ENCODE measurements at places on chromosomes 12 and 14. TPM values are rescaled to one million over a fixed set of nuclear protein-coding genes. Genes with fewer than 3 reads are reported as not detected.

GRCh38 chr12:120041386-120042231 is 52.6 kb downstream of the BICDL1 start:
- DNase-seq = no peak

DNA sequence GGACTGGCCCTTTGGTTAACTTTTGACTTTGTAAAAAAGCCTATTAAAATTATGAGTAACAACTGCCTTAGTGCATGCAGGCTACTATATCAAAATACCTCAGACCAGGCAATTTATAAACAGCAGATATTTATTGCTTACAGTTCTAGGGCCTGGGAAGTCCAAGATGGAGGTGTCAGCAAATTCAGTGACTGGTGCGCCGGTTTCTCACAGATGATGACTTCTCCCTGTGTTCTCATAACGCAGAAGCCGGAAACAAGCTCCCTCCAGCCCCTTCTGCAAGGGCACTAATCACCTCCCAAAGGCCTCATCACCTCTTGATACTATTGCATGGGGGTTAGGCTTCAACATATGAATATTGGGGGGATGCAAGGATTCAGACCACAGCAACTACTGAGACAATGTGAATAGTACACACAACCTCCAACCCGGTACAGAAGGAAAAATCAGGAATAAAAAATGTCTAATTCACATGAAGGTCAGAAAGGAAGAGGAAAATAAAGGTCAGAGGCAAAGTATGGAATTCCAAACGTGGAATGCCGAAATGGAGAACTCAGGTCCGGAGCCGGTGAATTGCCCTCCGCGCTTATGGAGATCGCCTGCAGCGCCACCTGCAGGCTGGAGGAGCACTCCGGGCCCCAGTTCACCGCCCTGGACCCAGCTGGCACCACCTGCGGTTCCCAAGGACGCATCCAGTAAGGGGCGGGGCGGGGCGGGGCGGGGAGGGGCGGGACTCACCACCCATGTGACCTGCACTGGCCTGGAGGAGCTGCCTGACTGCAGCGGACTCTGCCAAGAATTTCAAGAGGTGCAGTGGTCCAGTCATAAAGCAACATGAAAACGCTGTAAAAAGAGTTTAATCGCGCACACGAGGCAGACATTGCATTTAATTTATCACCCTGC is 203.4 kb downstream of the KIF26A start:
- DNase-seq = peak; percentile 58

GRCh38 chr14:27929797-27930347 is 836.7 kb upstream of the FOXG1 start:
- DNase-seq = no peak

DNA sequence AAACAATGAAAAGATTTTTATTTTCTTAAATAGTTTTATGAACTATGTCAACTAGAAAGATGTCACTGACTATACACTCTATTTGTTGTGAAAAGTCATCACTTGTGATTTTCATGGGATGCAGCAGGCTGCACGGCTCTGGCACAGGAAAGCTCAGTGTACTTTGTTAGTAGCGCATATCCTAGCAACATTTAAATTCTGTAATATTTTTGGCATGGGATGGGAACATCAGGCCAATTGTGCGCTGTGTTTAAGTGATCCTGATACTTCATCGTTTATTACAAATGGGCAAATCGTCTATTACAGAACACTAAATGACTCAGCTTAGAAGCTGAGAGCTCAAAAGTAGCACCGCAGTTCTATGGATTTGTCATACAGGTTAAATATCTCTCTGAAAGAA is 60.7 kb upstream of the SAV1 start:
- no peak for DNase-seq

- no peak for DNase-seq
These were observed 352.0 kb downstream of the BCAT1 start for GRCh38 chr12:24596768-24597388.

GRCh38 chr12:111226680-111227079 is 142.2 kb downstream of the PHETA1 start:
- no peak for DNase-seq

DNA sequence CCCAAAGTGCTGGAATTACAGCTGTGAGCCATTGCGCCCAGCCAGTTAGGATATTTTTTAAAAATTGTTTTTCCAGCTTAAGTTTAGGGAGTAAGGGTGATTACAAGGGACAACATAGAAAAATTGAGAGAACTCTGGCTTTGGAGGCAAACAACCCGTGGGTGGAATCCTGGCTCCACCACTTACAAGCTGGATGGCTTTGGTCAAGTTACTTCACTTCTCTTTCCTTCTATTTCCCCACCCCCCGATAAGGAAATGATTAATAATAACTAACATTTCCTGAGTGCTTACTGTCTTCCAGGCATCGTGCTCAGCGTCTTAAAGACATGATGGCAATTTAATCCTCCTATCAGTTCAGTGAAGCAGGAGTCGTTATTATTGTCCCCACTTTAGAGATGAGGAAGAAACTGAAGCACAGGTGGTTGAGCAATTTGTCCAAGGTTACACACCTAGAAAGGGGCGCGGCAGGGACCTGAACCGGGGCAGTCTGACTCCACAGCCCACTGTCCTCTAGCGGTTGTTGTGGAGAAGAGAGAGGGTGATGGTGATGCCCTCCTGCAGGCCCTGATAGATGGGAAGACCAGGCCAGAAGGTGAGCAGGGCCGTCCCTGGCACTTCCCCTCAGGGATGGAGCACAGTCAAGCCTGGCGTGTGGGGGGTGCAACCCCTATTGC is 16.7 kb upstream of the FAIM2 start:
- DNase-seq = no peak

GRCh38 chr12:128813883-128814282 is 9.9 kb downstream of the SLC15A4 start:
- DNase-seq = no peak

DNA sequence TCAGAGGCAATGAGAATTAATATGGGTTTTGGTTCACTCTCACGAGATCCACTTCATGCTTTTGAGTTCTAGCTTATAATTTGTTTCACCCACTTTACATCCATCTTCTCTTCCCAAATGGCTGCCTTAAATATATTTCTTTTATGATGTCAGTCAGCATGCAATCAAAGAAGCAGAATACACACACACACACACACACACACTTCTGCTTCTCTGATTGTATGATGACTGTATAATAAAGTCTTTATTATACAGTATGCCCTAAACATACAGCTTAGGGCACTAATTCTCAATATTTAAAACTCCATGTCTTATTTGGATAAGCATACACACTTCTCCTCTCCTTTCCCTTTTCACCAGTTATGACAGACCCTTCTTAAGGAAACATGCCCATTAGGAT is 6.7 kb upstream of the ETV6 start:
- no peak for DNase-seq

DNA sequence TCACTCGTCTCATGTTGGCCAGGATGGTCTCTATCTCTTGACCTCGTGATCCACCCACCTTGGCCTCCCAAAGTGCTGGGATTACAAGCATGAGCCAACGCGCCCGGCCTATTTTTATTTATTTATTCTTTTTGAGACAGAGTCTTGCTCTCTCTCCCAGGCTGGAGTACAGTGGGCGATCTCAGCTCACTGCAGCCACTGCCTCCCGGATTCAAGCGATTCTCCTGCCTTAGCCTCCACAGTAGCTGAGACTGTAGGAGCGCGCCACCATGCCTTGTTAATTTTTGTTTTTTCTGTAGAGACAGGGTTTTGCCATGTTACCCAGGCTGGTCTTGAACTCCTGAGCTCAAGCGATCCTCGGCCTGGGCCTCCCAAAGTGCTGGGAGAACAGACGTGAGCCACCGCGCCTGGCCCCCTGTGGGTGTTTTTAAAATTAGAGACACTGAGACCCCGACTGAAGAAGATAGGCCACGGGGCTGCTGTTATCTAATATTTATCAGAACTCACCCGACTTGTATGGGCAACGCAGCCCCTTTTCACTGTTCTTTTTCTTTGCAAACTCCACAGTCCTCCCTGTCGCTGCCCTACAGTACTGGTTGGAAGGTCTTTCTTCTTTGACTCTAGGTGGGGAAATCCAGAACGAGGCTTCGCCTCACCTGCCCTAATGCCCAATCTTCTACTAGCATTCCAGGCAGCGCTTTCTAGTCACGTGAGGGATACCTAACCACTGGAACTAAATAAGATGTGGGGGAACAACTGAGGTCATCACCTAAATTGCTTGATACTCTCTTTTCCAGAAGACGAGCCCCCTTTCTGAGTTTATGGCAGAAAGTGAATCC is 1.4 kb upstream of the GABARAPL1 start:
- no peak for DNase-seq

- DNase-seq = no peak
These were observed 10.1 kb downstream of the SMCO2 start for GRCh38 chr12:27456618-27457017.

DNA sequence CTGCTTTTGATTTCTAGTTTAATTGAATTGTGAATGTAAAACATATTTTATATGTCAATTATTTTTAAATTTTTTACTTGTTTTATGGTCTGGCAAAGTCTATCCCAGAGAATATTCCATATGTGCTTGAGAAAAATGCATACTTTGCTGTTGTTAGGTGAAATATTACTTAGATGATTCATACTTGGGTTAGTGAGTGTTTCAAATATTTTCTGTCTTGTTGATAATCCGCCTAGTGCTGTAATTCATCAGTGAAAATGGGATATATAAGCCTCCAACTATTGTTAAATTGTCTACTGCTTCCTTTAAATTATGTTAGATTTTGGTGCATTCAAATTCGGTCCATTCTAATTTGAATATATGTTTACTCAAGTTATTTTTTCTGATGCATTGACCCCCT is 395.5 kb downstream of the LRFN5 start:
- no peak for DNase-seq

- DNase-seq = no peak
These were observed 402 bp downstream of the LMNTD1 start for GRCh38 chr12:25552681-25553080.

GRCh38 chr12:125954362-125954761 is 889.1 kb downstream of the AACS start:
- DNase-seq = no peak

DNA sequence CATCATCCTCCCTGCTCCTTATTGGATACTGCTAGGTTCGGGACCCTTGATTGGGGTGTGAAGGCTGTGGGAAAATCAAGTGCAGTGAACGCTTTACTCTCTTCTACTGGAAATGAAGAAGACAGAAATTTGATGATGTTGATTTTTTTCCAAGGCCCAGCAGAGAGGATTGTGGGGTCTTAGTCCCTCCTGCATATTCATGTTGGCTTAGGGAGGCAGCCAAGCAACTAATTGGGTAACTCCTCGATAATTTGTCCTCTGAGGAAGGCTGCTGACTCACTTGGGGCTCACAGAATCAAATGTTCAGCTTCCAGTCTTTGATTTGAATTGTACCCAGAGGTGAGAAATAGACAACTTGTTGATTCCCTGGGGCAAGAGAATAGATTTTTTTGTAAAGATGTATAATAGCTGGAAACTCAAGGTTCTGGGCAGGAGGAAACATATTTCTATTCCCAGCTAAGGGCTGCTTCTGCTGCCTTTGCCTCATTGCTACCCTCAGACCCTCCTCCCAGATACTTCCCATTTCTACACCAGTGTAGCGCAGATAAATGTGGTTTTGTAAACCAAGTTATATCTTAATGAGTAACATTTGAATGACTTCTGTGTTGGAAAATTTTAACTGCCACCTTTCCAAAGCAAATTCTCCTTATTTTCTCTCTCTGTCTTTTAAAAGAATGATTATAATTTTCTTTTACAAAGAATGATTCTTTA is 21.7 kb downstream of the NEUROD4 start:
- no peak for DNase-seq

GRCh38 chr12:98869886-98870503 is 224.9 kb downstream of the APAF1 start:
- DNase-seq = no peak

- no peak for DNase-seq
These were observed 1642.1 kb upstream of the FLRT2 start for GRCh38 chr14:83887866-83888265.

DNA sequence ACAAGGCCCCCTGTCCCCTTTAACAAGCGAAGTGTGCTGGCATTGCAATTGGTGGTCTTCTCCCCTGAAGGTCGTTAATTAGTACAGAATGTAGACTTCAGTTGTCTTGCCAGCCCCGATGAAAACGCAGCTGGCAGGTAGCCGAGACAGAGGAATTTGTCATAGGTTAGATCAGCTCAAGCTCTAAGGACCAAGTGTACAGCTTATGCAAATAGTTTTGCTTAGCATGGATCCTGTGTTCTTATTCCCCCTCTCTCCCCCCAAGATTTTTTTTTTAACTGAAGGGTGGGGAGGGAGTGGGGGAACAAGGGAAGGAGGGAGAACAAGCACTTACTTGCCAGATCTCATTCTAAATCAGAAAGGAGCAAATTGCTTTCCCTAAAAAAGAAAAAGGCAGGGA is 58.6 kb upstream of the PARP11 start:
- DNase-seq = no peak

The TAPBPL gene
- polyA plus RNA-seq = 16.7 TPM

The GALNT9 gene
- not detected for polyA plus RNA-seq

The OASL gene
- 0.95 TPM for polyA plus RNA-seq

The RFX4 gene
- polyA plus RNA-seq = 0.01 TPM

The DDN gene
- polyA plus RNA-seq = 0.37 TPM

The GPR135 gene
- polyA plus RNA-seq = 0.86 TPM

The CSRP2 gene
- polyA plus RNA-seq = 46.3 TPM

The BEGAIN gene
- 0.51 TPM for polyA plus RNA-seq

The TMCC3 gene
- polyA plus RNA-seq = 0.88 TPM

The CD27 gene
- polyA plus RNA-seq = 0.28 TPM
